ENCODE measurements at places on chromosomes 3 and 15. TPM values are rescaled to one million over a fixed set of nuclear protein-coding genes. Genes with fewer than 3 reads are reported as not detected.

DNA sequence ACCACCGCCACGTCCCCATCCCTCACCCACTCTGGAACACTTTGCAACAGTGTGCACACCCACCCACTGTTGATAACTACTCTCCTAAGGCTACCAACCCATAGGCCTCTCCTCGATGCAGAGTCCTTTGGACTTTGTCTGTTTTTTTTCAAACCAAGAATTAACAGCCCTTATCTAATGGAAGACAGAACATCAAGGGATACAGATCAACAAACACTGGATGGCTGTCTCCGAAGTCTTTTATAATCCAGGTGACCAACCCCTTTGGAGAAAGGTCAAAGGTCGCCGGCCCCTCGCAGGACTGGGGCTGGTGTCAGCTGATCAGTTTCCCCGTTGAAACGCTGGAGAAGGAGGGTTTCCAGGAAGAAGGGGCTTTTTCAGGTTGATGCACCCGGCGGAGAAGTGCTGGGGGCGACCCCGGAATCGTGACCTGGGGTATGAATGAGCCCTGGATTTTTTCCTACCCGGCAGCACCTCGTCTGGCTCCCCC lies 532 bp downstream of the B4GALT4 start:
- peak; percentile 39 for DNase-seq

DNA sequence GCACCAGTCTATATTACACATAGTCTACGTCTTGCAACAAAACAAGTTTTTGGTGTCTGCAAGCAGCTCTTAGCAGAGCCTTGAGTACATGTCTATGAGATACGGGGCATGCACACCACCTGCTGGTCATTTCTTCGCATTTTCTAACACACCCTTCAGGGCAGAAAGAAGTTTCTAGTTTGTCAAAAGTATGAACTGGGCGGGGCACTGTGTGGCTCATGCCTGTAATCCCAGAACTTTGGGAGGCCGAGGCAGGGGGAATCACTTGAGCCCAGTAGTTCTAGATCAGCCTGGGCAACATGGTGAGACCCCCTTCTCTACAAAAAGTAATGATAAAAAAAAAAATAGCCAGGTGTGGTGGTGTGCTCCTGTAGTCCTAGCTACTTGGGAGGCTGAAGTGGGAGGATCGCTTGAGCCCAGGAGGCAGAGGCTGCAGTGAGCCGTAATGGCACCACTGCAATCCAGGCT lies 64.2 kb upstream of the ARL8B start:
- peak; percentile 93 for DNase-seq

DNA sequence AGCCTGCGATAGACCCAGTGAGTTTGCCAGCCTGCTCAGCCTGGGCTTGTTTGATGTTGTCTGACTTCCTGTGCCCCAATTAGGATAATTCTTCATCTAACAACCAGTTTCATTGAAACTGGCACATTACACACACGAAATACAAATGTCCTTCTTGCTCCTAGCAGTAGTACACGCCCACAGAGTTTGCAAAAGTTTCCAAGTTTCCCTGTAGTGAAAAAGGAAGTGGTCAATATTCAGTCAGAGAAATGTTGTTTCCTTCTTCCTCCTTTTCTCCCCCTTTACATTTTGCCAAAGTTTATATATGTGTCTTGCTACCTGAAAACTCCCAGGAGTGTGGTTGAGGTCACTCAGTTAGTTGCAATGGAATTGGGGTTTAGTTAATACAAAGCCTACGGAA lies 58.4 kb upstream of the LRTM1 start:
- DNase-seq, result no peak

DNA sequence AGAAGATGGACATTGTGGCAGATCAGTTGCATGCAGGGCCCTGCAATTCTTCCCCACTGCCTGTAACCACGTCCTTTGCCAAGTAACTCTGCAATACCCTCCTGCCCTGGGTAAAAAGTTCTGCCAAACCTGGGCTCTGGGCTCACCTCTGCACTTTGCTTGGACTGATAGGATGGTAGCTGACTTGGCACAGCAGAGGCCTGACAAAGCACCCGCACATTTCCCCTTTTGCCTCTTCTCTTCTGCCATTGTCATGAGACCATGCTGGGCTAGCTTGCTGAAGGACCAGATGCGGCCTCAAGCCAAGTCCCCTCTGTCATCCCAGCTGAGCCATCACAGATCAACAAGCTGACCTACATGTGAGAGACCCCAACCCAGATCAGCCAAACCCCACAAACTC lies 122.4 kb downstream of the SMAD6 start:
- DNase-seq, result no peak

GRCh38 chr15:101434032-101434920 lies 55.2 kb downstream of the PCSK6 start:
- no peak for DNase-seq

- DNase-seq, result no peak
Measured at GRCh38 chr3:10933805-10934481, 58.6 kb upstream of the SLC6A1 start.

DNA sequence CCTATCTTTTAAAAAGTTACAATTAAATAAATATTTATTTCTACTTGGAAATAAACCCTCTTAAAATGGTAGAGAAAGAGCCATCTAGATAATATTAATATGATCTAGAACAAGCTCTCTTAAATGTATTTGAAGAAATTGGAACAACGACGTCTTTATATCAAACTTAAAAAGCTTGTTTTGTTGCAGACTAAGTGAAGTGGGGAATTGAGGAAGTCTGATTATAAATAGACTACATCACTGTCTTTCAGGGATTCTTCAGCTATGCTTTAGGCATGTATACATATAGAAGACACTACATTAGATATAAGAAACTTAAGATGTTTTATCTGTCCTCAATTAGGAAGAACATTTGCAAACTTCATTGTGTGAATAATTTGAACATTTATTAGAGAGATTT lies 1.8 kb downstream of the BCHE start:
- DNase-seq, result no peak

- no peak for DNase-seq
Measured at GRCh38 chr15:32857732-32858131, 139.9 kb downstream of the GREM1 start.

GRCh38 chr3:188415196-188415595 lies 261.2 kb downstream of the LPP start:
- peak; percentile 6 for DNase-seq

SNX4 gene
- polyA plus RNA-seq, result 29.8 TPM

All from GM23248 (cell line).